ENCODE measurements at places on chromosomes 1 and 21. TPM values are rescaled to one million over a fixed set of nuclear protein-coding genes. Genes with fewer than 3 reads are reported as not detected.

Gene CLIC6
- 0.09 TPM for total RNA-seq

Gene CELA2B
- not detected for total RNA-seq

Gene ARMH1
- total RNA-seq: 0.61 TPM

Gene IL19
- not detected for total RNA-seq

Gene ILDR2
- not detected for total RNA-seq

Gene SH3BGR
- total RNA-seq: 0.26 TPM

Gene LMX1A
- total RNA-seq: not detected

Gene HES4
- total RNA-seq: 36.5 TPM

Gene SLC2A5
- total RNA-seq: 0.62 TPM

Gene UTS2
- total RNA-seq: not detected

Gene LINGO4
- not detected for total RNA-seq

Gene SLAMF1
- total RNA-seq: not detected

Gene DSCAM
- total RNA-seq: not detected

Gene IFNLR1
- 0.88 TPM for total RNA-seq

Gene LRRC71
- 0.08 TPM for total RNA-seq

Data from A549 treated with dexamethasone at 1 μM for 4 hours (cell line).